ENCODE measurements at places on chromosomes 3 and 15. TPM values are rescaled to one million over a fixed set of nuclear protein-coding genes. Genes with fewer than 3 reads are reported as not detected.

GPR87 gene
- 0.52 TPM for total RNA-seq

ZPLD1 gene
- 0.26 TPM for total RNA-seq

LRRC34 gene
- 5.2 TPM for total RNA-seq

TMEM266 gene
- total RNA-seq, result 1.1 TPM

EPB42 gene
- not detected for total RNA-seq

GP5 gene
- total RNA-seq, result 0.15 TPM

CCDC50 gene
- total RNA-seq, result 65.9 TPM

EIF4A2 gene
- 344 TPM for total RNA-seq

GALNT15 gene
- total RNA-seq, result 4.5 TPM

CAPN3 gene
- 32.9 TPM for total RNA-seq

GOLGA6A gene
- not detected for total RNA-seq

SLC22A13 gene
- total RNA-seq, result 0.32 TPM

ABHD14A gene
- total RNA-seq, result 14.7 TPM

NR2C2 gene
- 41.9 TPM for total RNA-seq

CLSTN2 gene
- total RNA-seq, result 0.97 TPM

FOXB1 gene
- total RNA-seq, result not detected

GNB5 gene
- 18.9 TPM for total RNA-seq

SLITRK3 gene
- total RNA-seq, result 0.06 TPM

CSPG4 gene
- 22.5 TPM for total RNA-seq

KLHL6 gene
- total RNA-seq, result 21.6 TPM

IP6K1 gene
- 42.7 TPM for total RNA-seq

- no peak for DNase-seq
Observed at GRCh38 chr3:127011270-127011992, 28.5 kb downstream of the PLXNA1 start.

GRCh38 chr3:134353171-134353825 lies 20.9 kb downstream of the AMOTL2 start:
- DNase-seq, result no peak

- no peak for DNase-seq
Observed at GRCh38 chr3:135694142-135694541, 271.4 kb upstream of the PPP2R3A start.

DNA sequence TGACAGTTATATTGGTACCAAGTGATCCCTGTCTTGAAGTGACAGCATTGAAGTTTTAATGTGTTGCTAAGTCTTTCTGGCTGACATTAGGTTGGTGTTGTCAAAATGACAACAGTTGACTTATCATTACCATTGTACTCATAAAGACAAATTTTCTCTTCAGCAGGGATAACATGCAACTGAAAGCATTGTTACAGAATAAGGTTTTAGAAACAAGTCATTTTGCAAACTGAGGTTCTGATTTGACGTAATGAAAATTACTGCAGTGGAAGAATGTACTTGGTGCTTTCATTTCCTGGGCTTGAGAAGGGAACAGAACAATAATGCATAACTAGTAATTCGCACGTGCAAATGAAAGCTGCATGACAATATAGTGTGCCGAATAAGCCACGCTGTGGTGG lies 75.1 kb downstream of the MOBP start:
- DNase-seq, result no peak

- no peak for DNase-seq
Observed at GRCh38 chr15:57218826-57219576, 157.3 kb upstream of the CGNL1 start.

DNA sequence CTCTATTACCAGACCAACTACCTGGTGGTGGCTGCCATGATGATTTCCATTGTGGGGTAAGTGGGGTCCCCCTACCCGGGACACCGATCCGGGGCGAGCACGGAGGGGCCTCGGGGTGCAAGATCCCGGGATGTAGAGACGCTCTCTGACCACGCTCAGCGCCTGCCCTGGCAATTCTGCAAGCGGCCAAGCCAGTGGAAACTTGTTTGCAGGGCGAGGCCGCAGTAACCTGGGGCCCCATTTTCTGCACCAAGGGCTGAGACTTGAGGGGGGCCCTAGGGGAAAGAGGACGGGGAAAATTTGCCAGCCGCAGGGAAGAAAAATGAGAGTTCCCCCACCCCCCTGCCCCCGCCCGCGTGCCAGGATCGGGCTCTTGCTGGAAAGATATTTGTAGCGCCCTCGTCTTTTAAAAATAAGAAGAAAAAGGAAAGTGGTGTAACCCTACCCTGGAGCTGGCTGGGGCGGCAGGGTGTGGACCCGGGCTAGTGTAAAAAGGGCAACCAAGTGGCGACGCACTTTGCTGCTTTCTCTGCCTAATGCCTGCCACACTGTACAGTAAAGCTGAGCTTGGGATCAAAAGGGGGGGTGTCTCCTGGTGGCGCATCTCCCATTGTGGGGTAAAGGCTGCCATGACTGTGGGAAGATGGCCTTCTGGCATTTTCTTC lies 563 bp downstream of the ARL6IP5 start:
- no peak for DNase-seq

DNA sequence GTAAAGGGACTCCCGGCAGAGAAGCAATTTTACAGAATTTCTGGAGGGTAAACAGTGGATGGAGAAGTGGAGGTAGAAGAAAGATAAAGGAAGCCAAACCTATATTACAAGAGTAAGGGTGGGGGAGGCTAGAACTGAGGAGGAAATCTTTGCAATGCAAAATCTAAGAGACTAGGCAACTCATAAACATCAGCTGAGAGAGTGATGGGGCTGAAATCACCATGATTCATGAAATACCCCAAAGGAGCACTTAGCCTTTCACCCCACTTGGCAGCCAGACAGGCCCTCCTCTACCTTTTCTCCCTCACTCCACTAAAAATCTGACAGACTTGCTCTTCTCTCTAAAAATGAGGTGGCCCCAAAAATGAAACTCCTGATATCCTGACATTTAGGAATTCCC lies 19.5 kb upstream of the ZBTB38 start:
- DNase-seq, result no peak

GRCh38 chr3:53709256-53709655 lies 137.0 kb downstream of the CHDH start:
- no peak for DNase-seq

- no peak for DNase-seq
Observed at GRCh38 chr3:48268936-48269561, 28.1 kb downstream of the ZNF589 start.

DNA sequence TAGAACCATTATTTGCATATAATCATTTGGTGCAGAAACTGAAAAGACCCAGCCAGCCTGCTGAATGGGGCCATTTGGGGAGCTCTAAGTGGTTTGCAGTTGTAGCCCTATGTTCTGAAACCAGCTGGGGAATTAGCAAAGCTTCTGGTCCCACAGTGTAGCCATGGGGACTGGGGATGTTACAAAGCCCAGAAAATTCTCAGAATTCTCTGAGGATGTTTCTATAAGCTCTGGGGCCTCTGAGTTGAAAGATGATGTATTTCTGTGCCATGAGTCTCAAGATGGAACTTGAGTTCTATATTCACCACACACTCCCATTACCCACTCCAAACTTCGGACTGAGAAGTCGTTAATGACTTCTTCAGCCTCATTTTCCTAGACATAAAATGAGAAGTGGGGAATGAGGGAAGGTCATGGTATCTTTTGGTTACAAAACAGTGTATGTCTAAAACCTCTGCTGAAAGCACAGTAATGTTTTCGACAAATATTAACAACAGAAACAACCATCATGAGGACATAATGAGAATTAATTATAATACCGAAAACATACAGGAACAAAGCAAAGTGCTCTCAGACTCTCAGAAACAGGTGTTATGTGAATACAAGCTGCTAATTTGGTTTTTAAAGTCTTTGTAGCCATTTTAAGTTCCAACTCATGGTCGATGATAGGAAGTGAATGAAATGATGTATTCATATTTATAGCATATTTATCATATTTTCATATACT lies 89.4 kb downstream of the RFTN1 start:
- no peak for DNase-seq

DNA sequence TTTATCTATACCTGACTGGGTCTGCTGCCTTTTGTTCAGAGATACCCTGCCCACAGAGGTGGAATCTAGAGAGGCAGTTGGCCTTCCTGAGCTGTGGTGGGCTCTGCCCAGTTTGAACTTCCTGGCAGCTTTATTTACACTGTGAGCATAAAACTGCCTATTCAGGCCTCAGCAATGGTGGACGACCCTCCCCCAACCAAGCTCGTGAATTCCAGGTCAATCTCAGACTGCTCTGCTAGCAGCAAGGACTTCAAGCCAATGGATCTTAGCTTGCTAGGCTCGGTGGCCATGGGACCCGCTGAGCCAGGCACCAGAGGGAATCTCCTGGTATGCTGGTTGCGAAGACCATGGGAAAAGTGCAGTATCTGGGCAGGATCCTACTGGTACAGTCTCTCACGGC lies 270.2 kb downstream of the CADM2 start:
- DNase-seq, result no peak

- DNase-seq, result no peak
Observed at GRCh38 chr3:179688850-179689249, 36.0 kb downstream of the USP13 start.

- no peak for DNase-seq
Observed at GRCh38 chr3:18223571-18223970, 201.6 kb downstream of the SATB1 start.

GRCh38 chr3:189632242-189632641 lies 1.1 kb downstream of the TP63 start:
- no peak for DNase-seq

- DNase-seq, result no peak
Observed at GRCh38 chr3:69511361-69511760, 125.5 kb upstream of the FRMD4B start.

GRCh38 chr15:79357566-79357965 lies 46.7 kb downstream of the TMED3 start:
- DNase-seq, result no peak

- DNase-seq, result no peak
Observed at GRCh38 chr3:28013864-28014473, 227.4 kb upstream of the CMC1 start.

GRCh38 chr15:65653341-65653740 lies 31.6 kb downstream of the SLC24A1 start:
- DNase-seq, result no peak

- DNase-seq, result no peak
Observed at GRCh38 chr15:22265056-22265945, 185.0 kb downstream of the OR4M2 start.

- DNase-seq, result no peak
Observed at GRCh38 chr3:64380546-64380945, 155.3 kb upstream of the PRICKLE2 start.

DNA sequence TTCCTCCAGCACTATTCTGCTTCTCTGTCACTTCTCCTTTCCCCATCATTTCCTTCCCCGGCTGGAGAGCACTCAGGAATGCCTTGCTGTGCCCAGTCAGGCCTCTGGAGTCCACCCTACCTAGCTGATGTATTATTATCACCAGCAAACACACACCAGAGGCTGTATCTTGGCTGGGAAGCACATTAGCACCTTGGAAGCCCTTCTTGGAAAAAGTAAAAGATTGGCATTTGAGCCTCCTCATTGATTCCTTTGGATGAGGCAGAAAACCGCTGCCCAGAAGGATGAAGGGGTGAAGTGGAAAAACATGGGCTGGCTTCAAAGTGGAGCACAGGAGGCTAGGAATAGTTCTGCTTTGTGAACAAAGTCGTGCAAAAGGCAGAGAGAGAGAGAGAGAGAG lies 244.3 kb downstream of the RPLP1 start:
- DNase-seq, result no peak

DNA sequence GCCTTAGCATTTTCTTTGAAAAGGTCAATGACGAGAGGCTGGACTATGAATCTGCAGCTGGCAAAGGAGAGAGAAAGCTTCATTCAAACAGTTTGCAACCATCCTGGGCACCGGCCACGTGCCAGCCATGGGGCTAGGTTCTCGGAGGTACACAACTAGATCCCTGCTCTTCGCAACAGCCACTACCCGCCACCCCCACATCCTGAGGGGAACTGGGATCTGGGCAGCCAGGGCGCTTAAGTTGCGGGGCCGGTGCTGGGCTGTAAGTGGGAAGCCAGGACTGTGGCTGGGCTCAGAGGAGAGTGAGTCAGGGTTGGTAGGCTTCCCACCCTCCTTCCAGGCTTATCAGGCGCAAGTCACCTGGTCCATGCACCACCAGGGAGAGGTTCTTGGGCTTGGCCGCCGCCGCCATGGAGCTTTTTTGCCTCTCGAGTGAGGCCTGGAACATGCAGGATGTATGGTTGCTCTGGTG lies 95.0 kb upstream of the TERB2 start:
- DNase-seq, result no peak

- DNase-seq, result peak; percentile 85
Observed at GRCh38 chr15:49235446-49236124, 65.5 kb downstream of the GALK2 start.

GRCh38 chr3:16496008-16496407 lies 17.5 kb downstream of the RFTN1 start:
- DNase-seq, result no peak

DNA sequence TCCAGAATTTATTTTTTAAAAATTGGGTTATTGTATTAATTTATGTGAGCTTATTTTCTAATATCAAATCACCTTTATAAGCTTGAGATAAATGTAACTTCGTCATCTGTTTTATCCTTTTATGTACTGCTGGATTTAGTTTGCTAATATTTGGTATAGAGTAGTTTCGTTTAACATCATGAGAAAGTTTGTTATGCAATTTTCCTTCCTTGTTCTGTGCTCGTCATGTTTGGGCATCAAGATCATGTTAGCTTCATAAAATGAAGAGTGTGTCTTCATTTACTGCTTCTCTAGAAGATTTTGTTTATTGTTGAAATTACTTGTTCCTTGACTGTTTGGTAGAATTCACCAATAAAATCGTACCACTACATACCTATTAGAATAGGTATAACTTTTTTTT lies 262.1 kb upstream of the SATB1 start:
- DNase-seq, result no peak

GRCh38 chr3:12334786-12335185 lies 45.9 kb downstream of the PPARG start:
- no peak for DNase-seq

DNA sequence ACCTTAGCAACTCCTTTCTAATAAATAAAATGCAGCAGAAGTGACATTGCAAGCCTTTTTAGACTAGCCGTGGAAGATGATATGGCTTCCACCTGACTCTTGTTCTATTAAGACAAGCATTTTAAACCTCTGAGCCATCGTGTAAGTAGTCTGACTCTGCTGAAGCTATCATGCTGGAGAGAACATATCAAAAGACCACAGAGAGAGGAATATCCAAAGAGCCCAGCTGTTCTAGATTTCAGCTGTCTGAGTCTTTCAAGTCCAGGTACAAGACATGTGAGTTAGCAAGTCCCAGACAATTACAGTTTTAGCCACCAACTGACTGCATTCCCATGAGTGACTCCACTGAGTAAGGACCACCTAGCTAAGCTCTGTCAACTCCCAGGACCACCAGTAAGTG lies 517.0 kb upstream of the NAALADL2 start:
- DNase-seq, result no peak

GRCh38 chr15:29890336-29891095 lies 68.2 kb upstream of the TJP1 start:
- DNase-seq, result no peak

GRCh38 chr3:25663347-25663868 lies 1.3 kb downstream of the TOP2B start:
- DNase-seq, result no peak
